ENCODE measurements at places on chromosomes 2 and 18. TPM values are rescaled to one million over a fixed set of nuclear protein-coding genes. Genes with fewer than 3 reads are reported as not detected.

TNS1 gene
- total RNA-seq = 3.1 TPM

DSG1 gene
- 0.16 TPM for total RNA-seq

TGIF1 gene
- 20.6 TPM for total RNA-seq

COBLL1 gene
- total RNA-seq = 10.8 TPM

TACR1 gene
- 0.47 TPM for total RNA-seq

POMC gene
- 0.78 TPM for total RNA-seq

THSD7B gene
- 20.0 TPM for total RNA-seq

SS18 gene
- total RNA-seq = 68.0 TPM

ACTG2 gene
- total RNA-seq = 0.62 TPM

ZSWIM2 gene
- total RNA-seq = 1.2 TPM

IL36G gene
- not detected for total RNA-seq

TRIM43 gene
- total RNA-seq = not detected

CXCR1 gene
- not detected for total RNA-seq

DNAJC5G gene
- total RNA-seq = not detected

TNP1 gene
- total RNA-seq = not detected

TMEM182 gene
- total RNA-seq = 3.6 TPM

XIRP2 gene
- total RNA-seq = 0.78 TPM

NOP58 gene
- 68.2 TPM for total RNA-seq

HOXD11 gene
- not detected for total RNA-seq

HAUS1 gene
- total RNA-seq = 34.8 TPM

TMEM178A gene
- 25.1 TPM for total RNA-seq

UGT1A5 gene
- not detected for total RNA-seq

TDRD15 gene
- total RNA-seq = 3.0 TPM

SERPINB13 gene
- not detected for total RNA-seq

CCDC74B gene
- total RNA-seq = 3.6 TPM

SATB2 gene
- 532 TPM for total RNA-seq

LYPD1 gene
- 17.8 TPM for total RNA-seq

SLC5A7 gene
- total RNA-seq = 0.94 TPM

CCBE1 gene
- total RNA-seq = 44.6 TPM

ITGA6 gene
- 32.6 TPM for total RNA-seq

IL36RN gene
- not detected for total RNA-seq

HOXD13 gene
- not detected for total RNA-seq

COL4A3 gene
- 0.16 TPM for total RNA-seq

HAAO gene
- 0.62 TPM for total RNA-seq

PDE11A gene
- 1.7 TPM for total RNA-seq

FAM161A gene
- 30.3 TPM for total RNA-seq

PSMA8 gene
- not detected for total RNA-seq

PLGLB2 gene
- 2.0 TPM for total RNA-seq

SERPINB10 gene
- total RNA-seq = not detected

Data from occipital lobe (tissue), 3 donors.